Natural killer cell treated with Interleukin-12 subunit alpha and Interleukin-12 subunit beta and Interleukin-15 and Interleukin-18, amount 100 ng/mL, for 72 hours (primary cell): ENCODE measurements at places on chromosomes 12 and 14. TPM values are rescaled to one million over a fixed set of nuclear protein-coding genes. Genes with fewer than 3 reads are reported as not detected.

- no peak overlapping the region for H3K4me3 ChIP-seq
- peaks cover 10% of the 10 kb centered on the region for H3K36me3 ChIP-seq
- no peak for DNase-seq
- no peak overlapping the region for H3K27ac ChIP-seq
These were observed 122.7 kb downstream of the TTLL5 start for GRCh38 chr14:75783602-75784313.

GRCh38 chr14:30884901-30885300 lies 10.5 kb downstream of the COCH start:
- H3K4me1 ChIP-seq, result no peaks in the 10 kb centered on the region
- no peak overlapping the region for H3K27ac ChIP-seq
- DNase-seq, result no peak
- H3K4me3 ChIP-seq, result no peak overlapping the region
- H3K27me3 ChIP-seq, result no peaks in the 10 kb centered on the region
- no peaks in the 10 kb centered on the region for H3K36me3 ChIP-seq

NOC4L gene
- total RNA-seq, result 48.2 TPM

GRCh38 chr12:80811957-80812708 lies 95.4 kb downstream of the MYF5 start:
- H3K36me3 ChIP-seq, result no peaks in the 10 kb centered on the region
- no peaks in the 10 kb centered on the region for H3K27me3 ChIP-seq
- no peak overlapping the region for H3K4me3 ChIP-seq
- no peak for DNase-seq
- H3K4me1 ChIP-seq, result no peaks in the 10 kb centered on the region
- no peak overlapping the region for H3K27ac ChIP-seq

AHNAK2 gene
- total RNA-seq, result not detected

DNA sequence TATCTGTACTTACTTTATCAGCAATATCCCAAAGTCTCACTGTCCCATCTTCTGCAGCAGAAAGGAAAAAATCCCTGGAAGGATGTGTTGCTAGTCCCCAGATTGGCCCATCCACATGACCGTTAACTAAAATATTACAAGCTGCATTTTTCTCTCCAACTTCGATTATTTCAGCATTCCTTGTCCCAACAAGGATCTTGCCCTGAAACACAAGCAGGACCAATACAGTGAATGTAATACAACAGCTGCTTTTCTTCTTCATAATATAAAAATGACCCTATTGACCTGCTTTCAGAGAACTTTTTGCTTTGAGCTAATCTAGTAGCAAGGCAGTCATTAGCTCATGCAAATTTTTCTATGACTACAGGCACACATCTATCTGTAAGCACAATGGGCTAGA lies 58.3 kb downstream of the ZC3H14 start:
- H3K4me1 ChIP-seq, result no peaks in the 10 kb centered on the region
- H3K4me3 ChIP-seq, result no peak overlapping the region
- no peak for DNase-seq
- H3K36me3 ChIP-seq, result peaks cover 5% of the 10 kb centered on the region
- no peak overlapping the region for H3K27ac ChIP-seq

GRCh38 chr14:105316577-105316941 lies 2.0 kb downstream of the PACS2 start:
- H3K27ac ChIP-seq, result peak overlapping the region; percentile 55
- peak overlapping the region; percentile 88 for H3K4me3 ChIP-seq
- no peaks in the 10 kb centered on the region for H3K36me3 ChIP-seq

DNA sequence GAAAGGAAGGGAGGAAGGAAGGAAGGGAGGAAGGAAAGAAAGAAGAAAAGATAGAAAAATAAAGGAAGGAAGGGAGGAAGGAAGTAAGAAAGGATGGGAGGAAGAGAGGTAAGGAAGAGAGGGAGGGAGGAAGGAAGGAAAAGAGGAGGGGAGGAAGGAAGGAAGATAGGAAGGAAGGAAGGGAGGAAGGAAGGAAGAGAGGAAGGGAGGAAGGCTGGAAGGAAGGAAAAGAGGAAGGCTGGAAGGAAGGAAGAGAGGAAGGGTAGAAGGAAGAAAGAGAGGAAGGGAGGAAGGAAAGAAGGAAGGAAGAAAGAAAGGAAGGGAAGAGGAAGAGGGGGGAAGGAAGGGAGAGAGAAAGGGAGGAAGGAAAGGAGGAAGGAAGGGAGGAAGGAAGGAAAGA lies 12.8 kb upstream of the WIF1 start:
- no peak overlapping the region for H3K4me3 ChIP-seq
- peaks cover 7% of the 10 kb centered on the region for H3K36me3 ChIP-seq
- no peak overlapping the region for H3K27ac ChIP-seq
- H3K4me1 ChIP-seq, result no peaks in the 10 kb centered on the region
- DNase-seq, result no peak

GRCh38 chr12:75706786-75707605 lies 195.6 kb upstream of the KRR1 start:
- H3K27me3 ChIP-seq, result peaks cover 8% of the 10 kb centered on the region
- H3K4me1 ChIP-seq, result peaks cover 3% of the 10 kb centered on the region
- H3K36me3 ChIP-seq, result no peaks in the 10 kb centered on the region
- H3K27ac ChIP-seq, result no peak overlapping the region
- no peak for DNase-seq
- H3K4me3 ChIP-seq, result no peak overlapping the region

DNA sequence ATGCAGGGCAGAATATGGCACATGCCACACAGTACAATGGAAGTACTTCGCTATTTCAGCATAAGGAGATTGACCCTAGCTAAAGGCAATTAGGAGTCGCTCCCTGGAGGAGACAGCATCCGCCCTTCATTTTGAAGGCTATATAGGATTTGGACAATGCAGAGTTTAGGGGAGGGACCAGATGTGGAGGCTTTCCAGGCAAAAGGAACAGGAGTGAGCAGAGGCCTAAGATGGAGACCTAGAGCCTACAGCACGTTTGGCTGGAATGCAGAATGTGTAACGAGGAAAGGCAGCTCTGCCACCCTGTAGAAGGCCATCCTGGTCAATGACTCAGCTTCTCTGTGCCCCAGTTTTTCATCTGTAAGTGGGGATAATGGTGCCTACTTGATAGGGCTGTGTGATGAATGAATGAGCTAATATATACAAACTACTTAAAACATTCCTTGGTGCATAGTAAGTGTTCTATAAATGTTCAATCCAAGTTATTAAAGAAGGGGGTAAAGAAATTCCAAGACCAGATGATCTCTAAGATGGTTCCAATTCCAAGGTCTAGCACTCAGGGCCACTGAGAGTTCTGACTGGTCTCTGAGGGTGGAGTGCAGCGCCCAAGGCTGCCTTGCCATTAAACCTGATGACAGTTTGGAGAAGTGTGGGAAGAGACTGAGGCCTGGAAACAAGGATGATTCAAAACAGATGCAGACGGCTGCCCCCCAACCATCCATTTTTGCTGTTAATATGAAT lies 54.3 kb upstream of the FRMD6 start:
- H3K4me3 ChIP-seq, result no peak overlapping the region
- no peak for DNase-seq
- H3K27ac ChIP-seq, result no peak overlapping the region
- no peaks in the 10 kb centered on the region for H3K36me3 ChIP-seq

RNASE1 gene
- total RNA-seq, result not detected

GRCh38 chr14:44720707-44721106 lies 213.6 kb upstream of the FSCB start:
- no peak overlapping the region for H3K27ac ChIP-seq
- DNase-seq, result no peak

DNA sequence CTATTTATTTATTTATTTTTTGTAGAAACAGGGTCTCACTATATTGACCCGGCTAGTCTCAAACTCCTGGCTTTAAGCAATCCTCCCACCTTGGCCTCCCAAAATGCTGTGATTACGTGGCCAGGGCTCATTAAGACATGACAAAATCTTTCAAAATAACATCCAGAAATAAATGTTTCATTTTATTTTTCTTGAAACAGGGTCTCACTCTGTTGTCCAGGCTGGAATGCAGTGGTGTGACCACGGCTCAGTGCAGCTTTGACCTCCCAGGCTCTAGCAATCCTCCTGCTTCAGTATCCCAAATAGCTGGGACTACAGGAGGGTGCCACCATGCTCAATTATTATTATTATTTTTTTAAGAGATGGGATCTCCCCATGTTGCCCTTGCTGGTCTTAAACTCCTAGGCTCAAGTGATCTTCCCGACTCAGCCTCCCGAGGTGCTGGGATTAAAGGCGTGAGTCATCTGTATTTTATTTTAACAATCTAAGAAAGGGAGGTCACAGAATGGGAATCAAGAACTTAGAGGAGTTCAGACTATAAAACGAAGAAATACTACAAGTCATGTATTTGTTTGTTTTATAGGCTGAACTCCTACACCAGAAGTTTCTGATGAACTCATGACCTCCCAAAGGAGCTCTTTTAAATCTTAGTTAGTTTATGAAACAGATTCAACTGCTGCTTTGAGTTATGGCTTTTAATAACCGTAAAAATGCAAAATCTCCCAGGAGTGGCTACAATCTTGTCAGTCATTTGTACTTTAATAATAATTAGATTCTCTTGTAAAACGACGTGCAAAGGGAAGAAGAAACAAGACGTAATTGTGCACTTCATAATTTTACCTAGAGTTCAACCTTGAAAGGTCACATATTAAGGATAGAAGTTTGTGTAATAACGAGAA lies 2.1 kb upstream of the TMEM263 start:
- peaks cover 7% of the 10 kb centered on the region for H3K27me3 ChIP-seq
- no peak overlapping the region for H3K27ac ChIP-seq
- H3K4me1 ChIP-seq, result peaks cover 15% of the 10 kb centered on the region

DNA sequence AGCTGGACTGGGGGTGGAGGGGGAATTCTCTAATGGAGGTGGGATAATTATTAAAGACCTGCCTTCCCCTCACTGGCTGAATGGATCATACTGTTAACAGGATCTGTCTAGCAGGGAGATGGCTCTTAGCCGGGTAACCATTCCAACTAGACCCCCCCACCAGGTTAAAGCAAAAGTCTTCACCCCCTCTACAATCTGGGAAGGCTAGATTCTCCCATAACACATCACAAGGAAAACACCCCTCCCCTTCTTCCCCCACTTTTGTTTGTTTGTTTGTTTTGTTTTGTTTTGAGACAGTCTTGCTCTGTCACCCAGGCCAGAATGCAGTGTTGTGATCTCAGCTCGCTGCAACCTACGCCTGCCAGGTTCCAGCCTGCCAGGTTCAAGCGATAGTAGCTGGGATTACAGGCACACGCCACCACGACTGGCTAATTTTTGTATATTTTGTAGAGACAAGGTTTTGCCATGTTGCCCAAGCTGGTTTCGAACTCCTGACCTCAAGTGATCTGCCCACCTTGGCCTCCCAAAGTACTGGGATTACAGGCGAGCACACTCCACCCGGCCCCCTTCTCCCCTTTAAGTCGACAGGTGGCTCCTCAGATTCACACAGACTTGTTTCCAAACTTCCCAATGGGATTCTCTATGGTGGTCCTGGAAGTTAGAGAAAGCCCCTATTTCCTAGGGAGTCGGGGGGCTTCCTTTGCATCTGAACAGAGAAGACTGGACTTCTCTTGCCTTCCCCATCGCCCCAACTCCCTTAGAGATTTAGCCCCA lies 3.5 kb upstream of the BAZ2A start:
- H3K4me1 ChIP-seq, result peaks cover 58% of the 10 kb centered on the region
- no peak for DNase-seq
- peaks cover 16% of the 10 kb centered on the region for H3K36me3 ChIP-seq
- H3K27ac ChIP-seq, result peak overlapping the region; percentile 97

TAS2R9 gene
- total RNA-seq, result not detected

DNA sequence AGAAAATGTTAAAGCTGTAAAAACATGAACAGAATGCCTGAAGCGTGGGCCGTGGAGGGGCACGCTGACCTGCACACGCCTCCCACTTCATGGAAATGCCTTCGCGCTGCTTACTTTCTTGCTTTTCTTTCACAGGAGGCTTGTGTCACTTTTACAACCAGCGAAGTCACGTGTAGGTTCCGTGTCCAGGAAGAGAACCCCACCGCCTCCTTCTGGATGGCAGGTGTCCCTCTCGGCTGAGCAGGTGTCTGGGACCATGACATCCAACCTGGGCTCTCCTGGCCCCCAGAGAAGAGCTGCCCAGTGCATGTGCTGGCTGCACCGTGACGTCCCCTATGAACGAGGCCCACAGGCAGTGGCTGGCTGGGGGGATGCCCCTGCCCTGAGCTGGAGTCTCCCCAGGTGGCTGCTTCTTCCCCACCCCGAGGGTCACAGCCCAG lies 345.0 kb upstream of the SFSWAP start:
- H3K4me3 ChIP-seq, result no peak overlapping the region
- H3K27ac ChIP-seq, result no peak overlapping the region
- no peaks in the 10 kb centered on the region for H3K4me1 ChIP-seq
- peaks cover 7% of the 10 kb centered on the region for H3K27me3 ChIP-seq
- H3K36me3 ChIP-seq, result no peaks in the 10 kb centered on the region

COCH gene
- total RNA-seq, result 1.3 TPM

ENO2 gene
- total RNA-seq, result 151 TPM

- peak overlapping the region; percentile 86 for H3K4me3 ChIP-seq
These were observed 1.3 kb upstream of the ANKRD9 start for GRCh38 chr14:102510616-102511520.

FOXA1 gene
- not detected for total RNA-seq

RNASE7 gene
- total RNA-seq, result not detected

PRKCH gene
- 182 TPM for total RNA-seq

FAM222A gene
- 1.2 TPM for total RNA-seq

DNA sequence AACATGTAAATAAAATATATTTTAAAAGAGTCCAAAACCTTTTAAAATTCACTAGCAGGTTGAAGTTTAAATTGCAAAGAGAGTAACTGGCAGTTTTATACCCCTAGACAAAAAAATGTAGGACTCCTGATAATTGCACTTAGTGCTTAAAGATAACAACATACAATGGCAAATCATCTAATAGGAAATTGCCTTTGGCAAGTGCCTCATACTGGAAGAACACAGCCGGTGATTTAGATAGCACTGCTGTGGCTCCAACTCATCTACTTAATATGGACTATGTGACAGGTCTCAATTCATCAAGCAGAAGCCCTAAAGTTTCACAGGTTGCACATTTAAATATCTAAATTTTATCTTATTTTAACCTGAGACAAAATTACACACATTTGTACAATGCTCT lies 13.4 kb downstream of the C12orf50 start:
- no peaks in the 10 kb centered on the region for H3K36me3 ChIP-seq
- no peak for DNase-seq
- peaks cover 10% of the 10 kb centered on the region for H3K27me3 ChIP-seq
- H3K27ac ChIP-seq, result no peak overlapping the region
- H3K4me3 ChIP-seq, result no peak overlapping the region

- no peak overlapping the region for H3K27ac ChIP-seq
- no peaks in the 10 kb centered on the region for H3K27me3 ChIP-seq
- no peaks in the 10 kb centered on the region for H3K4me1 ChIP-seq
These were observed 13.1 kb downstream of the NPC2 start for GRCh38 chr14:74480046-74480445.
